Activated naive CD4-positive, alpha-beta T cell treated with Interleukin-2 at 50 U/mL for 16 hours (primary cell): ENCODE measurements at places on chromosomes 6 and 20.

DNA sequence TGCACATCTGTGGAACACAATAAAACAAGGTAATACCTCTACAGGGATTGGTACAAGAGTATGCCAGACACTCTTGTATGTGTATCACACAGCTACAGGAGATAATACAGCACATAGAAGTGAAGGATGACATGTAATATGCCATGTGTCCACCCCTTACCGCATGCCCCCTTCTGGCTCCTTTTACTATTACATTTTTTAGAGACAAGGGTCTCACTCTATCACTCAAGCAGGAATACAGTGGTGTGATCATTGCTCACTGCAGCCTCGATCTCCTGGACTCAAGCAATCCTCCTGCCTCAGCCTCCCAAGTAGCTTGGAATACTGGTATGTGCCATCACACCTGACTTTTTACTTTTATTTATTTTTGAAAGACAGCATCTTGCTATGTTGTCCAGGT, 4.2 kb upstream of the NCR3 start:
- peak; percentile 29 for DNase-seq

DNA sequence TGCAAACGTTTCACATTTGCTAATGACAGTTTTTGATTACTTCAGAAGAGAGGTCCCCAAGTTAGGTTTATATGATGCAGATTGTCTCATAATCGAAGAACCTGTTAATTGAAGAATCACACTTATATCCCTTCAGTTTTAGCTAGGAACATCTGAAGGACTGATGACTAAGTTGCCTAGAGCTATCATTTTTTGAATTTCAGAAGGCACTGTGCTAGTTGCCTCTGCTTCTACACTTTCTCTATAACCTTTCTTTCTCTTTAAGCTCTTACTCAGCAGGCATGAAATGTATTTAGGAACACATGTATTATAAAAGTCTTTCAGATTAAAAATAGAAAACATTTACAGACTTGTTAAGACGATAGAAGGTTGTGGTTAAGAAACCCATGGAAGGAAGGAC, 14.4 kb upstream of the GJE1 start:
- DNase-seq, result no peak

- no peak for DNase-seq
These were observed 24.6 kb upstream of the CCDC167 start for GRCh38 chr6:37524025-37524969.

GRCh38 chr20:64116541-64117431, 9.4 kb upstream of the NPBWR2 start:
- no peak for DNase-seq

GRCh38 chr20:33558348-33559144, 68.7 kb downstream of the CBFA2T2 start:
- DNase-seq, result no peak

DNA sequence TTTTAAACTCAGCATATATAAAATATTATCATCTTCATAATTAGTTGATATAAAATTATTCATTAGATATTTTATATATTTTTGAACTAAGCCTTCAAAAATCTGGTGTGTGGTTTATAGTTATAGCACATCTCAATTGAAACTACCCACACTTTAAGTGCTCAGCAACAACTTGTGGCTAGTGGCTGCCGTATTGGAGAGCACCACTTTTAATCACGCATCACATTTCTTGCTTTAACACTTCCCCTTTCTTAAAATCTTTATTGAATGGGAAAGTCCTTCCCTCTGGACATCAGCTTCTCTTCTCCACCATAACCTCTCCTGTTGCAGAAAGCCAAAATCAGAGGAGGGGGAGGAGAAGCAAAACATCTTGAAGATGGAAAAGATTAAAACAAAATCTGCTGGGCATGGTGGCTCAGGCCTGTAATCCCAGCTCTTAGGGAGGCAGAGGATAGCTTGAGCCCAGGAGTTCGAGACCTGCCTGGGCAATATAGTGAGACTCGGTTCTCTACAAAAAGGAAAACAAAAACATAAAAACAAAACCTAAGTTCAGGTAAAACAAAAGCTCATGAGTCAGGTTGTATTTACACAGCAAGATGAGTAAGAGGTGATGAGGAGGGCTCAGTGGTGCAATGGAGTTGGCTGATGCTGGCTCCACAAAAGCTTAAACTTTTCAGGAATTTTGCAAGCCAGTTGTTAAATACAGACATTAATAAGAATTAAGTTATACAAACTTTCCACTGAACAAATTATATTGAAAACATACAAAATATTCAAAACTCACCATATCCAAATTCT, 237.0 kb upstream of the SUPT3H start:
- no peak for DNase-seq

GRCh38 chr20:53020834-53021233, 48.7 kb downstream of the TSHZ2 start:
- no peak for DNase-seq

DNA sequence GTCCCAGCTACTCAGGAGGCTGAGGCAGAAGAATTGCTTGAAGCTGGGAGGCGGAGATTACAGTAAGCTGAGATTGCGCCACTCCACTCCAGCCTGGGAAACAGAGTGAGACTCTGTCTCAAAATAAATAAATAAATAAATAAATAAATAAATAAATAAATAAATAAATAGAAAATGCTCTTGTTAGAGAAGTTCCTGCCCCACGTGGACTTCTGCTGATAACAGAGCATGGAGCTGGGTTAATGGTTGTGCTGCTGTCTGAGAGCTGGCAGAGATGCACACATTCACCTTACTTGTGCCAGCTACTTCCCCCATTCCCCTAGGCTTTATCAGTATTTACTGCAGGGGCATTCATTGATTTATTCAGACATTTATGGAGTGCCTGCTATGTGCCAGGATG, 155.2 kb upstream of the KCNG1 start:
- DNase-seq, result no peak

DNA sequence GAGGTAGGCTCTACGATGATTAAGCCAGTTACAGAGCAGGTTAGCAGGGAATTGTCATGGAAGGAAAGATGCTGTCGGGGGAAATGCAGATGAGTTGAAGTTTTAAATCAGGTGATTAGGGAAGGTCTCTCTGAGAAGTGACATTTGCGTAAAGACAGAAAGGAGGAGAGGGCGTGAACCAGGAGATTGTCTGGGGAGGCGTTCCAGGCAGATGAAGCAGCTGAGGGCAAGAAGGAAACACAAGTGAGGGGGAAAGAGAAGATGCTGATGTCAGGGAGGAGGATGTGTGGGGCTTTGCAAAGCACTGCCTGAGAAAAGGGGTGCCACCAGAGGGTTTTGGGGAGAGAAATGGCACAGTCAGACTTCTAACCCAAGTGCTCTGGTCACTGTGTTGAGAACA, 2.5 kb upstream of the TMEM14B start:
- no peak for DNase-seq

DNA sequence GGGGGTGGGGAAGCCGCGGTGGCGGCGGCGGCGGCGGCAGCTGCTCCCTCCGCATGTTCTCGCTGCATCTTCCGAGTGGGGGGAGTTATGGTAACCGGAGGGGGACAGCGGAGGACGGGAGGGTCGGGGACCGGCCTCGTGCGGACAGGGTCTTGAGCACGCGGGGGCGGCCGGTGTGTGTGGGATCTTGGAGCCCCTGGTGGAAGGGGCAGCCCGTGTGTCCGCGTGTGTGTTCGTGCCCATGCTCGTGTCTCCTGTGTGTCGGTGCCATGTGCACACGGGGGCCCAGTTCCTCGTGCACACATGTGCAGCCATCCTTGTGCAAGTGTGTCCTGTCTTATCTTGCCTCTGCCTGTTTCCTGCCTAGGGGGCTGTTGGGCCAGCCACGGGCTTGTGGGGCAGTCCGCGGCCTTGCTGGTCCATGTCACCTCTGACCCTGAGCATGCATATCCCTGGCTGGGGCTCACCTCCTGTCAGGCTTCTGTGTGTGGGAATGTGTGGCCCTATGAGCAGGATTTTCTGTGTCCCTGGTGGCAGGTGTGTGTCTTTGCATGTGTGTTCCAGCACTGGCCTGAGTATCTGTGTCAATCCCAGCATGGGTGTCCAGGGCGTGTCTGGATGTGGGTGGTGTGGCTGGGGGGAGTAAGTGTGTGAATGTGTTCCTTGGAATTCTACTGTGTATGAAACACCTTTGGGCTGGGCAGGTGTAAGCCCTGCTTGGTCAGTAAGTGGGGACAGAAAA, 8.5 kb downstream of the SYNGAP1 start:
- peak; percentile 41 for DNase-seq

DNA sequence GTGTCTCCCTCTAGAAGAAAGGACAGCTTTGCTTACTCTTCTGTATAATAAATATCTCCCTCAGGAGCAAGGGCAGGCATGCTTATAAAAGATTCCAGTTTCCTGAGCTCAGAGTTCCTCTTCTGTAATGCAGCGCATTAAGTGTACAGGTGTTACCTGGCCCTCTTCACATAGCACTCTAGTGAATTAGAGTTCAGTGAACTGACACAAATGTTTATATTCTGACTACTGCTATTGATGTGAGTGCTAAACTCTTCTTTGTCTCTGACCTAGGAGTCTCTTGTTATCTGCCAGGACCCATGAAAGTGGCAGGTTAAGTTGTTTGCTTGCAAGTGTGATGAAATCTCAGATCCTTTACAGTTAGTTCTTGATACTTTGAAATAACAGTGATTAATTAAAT, 33.5 kb downstream of the CYB5R4 start:
- no peak for DNase-seq

- DNase-seq, result no peak
These were observed 119.7 kb downstream of the FYN start for GRCh38 chr6:111753573-111753972.

- DNase-seq, result peak; percentile 79
These were observed 17.5 kb upstream of the ZNF831 start for GRCh38 chr20:59145924-59146779.

DNA sequence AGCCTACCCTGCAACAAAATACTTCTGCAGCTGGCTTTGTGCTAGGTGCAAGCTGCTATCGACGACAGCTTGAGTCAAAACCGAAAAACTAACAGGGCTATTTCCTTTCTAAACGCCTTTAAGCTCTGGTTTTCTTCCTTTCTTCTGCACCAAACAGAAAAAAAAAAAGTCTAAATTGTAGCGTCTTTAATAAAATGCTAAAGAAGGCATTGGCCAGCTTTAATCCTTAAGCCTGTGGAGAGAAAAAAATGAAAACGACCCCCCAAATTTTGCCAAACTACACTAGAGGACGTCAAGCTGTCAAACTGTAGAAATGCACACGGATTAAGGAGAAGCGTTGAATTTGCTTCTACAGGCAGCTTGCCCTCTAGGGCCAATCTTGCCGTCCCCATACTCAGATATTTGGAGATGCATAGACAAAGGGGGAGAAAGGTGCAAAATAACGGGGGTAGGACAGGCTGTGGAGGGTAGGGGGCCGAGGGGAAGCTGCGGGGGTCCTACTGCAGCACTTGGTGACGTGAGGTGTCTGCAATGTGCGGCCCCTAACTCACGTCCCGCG, 1.4 kb upstream of the NRN1 start:
- no peak for DNase-seq

- no peak for DNase-seq
These were observed 736.1 kb downstream of the HDGFL1 start for GRCh38 chr6:23305325-23305943.

DNA sequence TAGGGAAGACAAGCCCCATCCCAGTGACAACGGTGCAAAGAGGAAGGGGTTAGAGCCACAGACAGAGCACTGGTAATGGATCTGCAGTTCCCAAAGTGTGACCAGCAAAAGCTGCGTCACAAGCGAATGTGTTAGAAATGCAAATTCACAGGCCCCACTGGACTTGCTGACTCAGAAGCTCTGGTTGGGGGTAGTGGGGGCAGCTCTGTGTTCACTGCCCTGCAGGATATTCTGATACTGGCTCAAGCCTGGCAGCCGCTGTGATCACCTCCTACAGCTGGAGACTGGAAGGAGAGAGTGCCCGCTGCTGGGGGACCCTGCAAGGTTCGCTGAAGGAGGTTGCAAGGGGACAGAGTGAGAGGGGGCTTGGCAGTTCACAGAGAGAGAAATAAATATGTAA, 179.7 kb upstream of the CDH4 start:
- no peak for DNase-seq

GRCh38 chr20:20549704-20550103, 162.7 kb downstream of the RALGAPA2 start:
- DNase-seq, result no peak

DNA sequence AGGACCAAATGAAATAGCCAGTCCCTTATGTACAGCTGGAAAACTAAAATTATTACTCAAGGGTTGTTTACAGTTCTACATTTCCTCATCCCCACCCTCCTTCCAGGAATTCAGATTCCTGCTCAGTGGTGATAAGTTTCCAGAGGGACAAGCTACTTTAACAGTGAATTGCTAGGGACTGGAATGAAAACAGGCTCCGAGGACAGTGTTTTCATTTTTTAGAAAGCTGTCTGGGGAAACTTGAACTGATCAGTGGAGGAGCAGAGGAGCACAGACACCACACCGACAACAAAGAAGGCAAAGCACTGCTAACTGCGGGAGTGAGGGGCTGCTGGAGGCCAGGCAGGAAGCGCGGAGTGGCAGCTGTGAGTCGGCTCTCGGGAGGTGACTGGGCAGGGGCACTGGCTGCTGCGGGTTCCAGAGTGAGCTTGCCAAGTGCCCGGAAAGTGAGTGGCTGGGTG, 322.2 kb downstream of the ESR1 start:
- DNase-seq, result no peak

DNA sequence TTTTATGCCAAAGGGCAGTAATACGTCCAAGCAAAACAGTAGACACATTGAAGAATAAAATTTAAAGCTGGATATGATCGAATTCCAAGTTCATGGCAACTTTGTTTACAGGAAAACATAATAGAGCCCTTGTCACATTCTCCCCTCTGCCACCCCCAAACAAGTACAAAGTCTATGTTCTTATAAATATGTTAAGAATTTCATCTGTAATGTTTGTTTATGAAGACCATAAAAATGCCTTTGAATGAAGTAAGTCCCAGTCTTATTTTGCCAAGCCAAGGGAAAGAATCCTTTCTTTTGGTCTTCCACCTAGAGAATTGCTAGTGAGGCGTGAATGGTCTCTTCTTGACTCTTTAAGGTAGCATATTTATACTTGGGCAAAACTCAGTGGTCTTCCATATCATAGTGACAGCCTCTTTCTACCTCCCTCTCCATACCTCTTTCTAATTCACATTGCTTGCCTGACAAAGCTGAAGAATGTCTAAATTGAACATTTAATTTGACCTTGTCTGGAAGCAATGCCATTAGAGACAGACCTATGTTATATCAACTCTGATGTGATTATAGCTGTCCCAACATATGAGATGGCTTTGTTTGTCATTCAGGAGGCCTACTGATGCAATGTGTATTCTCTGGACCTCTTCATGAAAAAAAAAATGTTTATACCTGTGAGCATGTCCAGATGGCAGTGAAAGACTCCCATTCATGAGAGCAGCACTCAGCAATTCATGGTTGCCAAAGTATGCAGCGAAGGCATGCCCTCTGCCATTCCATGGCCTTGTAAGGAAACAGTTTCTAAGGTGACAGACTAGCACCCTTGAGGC, 70.6 kb upstream of the CCN2 start:
- DNase-seq, result no peak

- DNase-seq, result no peak
These were observed 509.9 kb upstream of the ID4 start for GRCh38 chr6:19327241-19327640.

DNA sequence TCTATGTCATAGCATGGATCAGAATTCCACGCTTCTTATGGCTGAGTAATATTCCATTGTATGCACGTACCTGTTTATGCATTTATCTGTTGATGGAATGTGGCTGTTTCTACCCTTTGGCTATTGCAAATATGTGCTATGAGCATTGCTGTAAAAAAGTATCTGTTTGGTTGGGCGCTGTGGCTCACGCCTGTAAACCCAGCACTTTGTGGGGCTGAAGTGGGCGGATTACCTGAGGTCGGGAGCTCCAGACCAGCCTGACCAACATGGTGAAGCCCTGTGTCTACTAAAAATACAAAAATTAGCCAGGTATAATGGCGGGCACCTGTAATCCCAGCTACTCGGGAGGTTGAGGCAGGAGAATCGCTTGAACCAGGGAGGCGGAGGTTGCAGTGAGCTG, 182.4 kb downstream of the BCAS1 start:
- no peak for DNase-seq

GRCh38 chr6:28399350-28400121, at the start of gene ZSCAN12:
Gene ZSCAN12 (minus strand): TSS chr6:28399747. CDS start chr6:28398405, 1,342 bp downstream.
- peak; percentile 84 for DNase-seq
